ENCODE measurements at places on chromosomes 5 and 9. TPM values are rescaled to one million over a fixed set of nuclear protein-coding genes. Genes with fewer than 3 reads are reported as not detected.

The TLR4 gene
- not detected for total RNA-seq

The ELAVL2 gene
- 6.1 TPM for total RNA-seq

The OMD gene
- total RNA-seq, result not detected

The IL7R gene
- 0.61 TPM for total RNA-seq

The PCDHAC2 gene
- total RNA-seq, result 0.49 TPM

The TRIM36 gene
- total RNA-seq, result 17.3 TPM

DNA sequence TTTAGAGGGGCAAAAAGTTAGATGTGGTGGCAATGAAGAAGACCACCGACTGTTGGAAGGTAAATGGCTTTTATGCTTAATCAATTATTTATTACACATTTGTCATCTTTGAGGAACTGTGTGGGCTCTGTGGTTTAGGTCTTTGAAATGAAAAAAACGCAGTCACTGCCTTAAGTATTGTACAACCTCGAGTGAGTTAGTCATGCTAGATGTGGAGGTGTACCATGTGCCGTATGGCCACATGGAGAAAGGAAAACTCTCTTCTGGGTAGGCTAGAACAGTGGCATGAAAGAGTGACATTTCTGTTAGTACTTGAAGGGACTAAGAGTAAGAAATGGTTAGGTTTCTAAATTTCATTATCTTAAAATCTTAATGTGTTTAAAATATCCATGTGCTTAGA lies 166.1 kb downstream of the HACD4 start:
- DNase-seq, result no peak
- no peak overlapping the region for H3K4me3 ChIP-seq
- H3K4me1 ChIP-seq, result peaks cover 4% of the 10 kb centered on the region
- peaks cover 4% of the 10 kb centered on the region for H3K36me3 ChIP-seq

DNA sequence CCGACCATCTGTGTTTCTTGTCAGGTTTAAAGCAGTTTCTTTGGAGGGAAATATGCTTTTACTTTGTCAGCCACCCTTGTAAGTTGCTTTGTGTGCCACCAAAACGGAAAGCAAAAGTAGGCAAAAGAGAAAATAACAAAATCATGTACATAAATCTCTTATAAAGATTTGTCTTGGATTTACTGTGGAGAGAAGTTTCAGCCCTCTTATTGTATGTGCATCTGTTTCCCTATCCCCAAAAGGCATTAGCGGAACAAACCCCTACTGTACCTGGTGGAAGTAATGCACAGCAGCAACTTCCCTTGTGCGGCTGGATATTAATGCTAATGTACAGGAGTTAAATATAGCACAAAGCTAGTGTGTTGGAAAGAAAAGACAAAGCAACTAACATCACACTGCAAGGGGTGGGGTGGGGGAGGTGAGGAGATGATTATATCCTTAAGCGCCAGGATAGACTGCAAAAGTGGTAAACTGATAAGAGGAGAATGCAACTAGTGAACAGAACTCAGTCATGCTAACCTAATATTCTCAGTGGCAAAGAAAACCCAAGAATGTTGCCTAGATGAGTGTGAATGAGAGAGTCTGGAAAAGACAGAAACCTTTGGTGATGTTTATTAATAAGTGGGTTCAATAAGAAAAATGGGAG lies 396.5 kb upstream of the MEF2C start:
- peaks cover 51% of the 10 kb centered on the region for H3K27me3 ChIP-seq
- no peak for DNase-seq
- no peak overlapping the region for H3K27ac ChIP-seq
- peak overlapping the region; percentile 4 for H3K4me3 ChIP-seq

DNA sequence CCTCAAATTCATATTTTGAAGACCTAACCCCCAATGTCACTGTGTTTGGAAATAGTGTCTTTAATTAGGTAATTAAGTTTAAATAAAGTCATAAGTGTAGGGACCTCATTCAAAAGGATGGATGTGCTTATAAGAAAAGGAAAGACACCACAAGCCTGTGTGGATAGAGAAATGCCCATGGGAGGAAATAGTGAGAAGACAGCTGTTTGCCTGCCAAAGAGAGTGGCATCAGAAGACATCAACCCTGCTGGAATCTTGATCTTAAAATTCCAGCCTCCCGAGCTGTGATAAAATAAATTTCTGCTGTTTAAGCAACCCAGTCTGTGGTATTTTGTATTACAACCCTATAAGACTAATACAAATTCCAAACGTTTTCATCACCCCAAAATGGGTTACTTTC lies 1867.9 kb upstream of the NUDT12 start:
- H3K27me3 ChIP-seq, result no peaks in the 10 kb centered on the region
- no peaks in the 10 kb centered on the region for H3K36me3 ChIP-seq
- no peak for DNase-seq
- H3K4me3 ChIP-seq, result no peak overlapping the region
- no peaks in the 10 kb centered on the region for H3K4me1 ChIP-seq

DNA sequence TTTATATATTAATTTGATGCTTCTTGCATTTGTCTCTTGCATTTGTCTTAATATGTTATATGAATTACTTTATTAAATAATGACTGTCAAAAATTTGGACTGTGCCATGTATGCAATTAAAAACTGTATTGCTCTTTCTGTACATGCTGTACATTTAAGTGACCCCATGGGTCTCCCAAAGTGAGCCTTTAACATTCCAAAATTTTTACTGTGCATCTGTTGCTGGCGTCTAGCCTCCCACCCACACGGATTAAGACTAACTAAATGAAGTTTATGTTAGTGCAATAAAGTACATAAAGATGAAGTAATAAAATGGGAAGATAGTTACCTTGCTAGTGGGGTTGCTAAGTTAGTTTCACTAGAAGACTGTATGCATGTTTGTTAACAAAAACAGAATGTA lies 48.5 kb downstream of the ADAMTS19 start:
- H3K4me1 ChIP-seq, result no peaks in the 10 kb centered on the region
- H3K27ac ChIP-seq, result no peak overlapping the region
- no peaks in the 10 kb centered on the region for H3K27me3 ChIP-seq
- no peak for DNase-seq
- no peaks in the 10 kb centered on the region for H3K36me3 ChIP-seq

GRCh38 chr5:134174841-134175839 lies 1.6 kb downstream of the SKP1 start:
- peaks cover 36% of the 10 kb centered on the region for H3K36me3 ChIP-seq
- H3K4me1 ChIP-seq, result no peaks in the 10 kb centered on the region
- peak overlapping the region; percentile 99 for H3K27ac ChIP-seq
- H3K4me3 ChIP-seq, result peak overlapping the region; percentile 98
- H3K27me3 ChIP-seq, result no peaks in the 10 kb centered on the region
- DNase-seq, result no peak

DNA sequence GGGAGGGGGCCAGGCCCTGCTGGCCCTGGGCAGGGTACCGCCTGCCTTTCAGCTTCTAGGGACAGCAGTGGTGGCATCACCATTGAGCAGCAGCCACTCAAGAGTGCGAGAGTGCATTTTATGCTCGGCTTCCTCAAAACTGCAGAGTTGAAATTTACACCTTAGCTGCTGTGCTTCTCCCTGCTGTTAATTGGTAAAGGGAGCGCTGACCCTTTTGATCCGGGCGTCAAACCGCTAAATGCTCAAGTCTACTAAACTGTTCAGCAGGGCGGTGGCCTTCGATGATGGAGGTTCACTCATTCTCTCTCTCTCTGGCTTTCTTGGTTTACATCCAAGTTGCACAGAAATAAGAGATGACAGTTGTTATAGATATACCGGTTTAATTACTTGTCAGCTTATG lies 368.6 kb upstream of the IRX2 start:
- H3K27me3 ChIP-seq, result peaks cover 15% of the 10 kb centered on the region
- no peaks in the 10 kb centered on the region for H3K36me3 ChIP-seq
- no peak overlapping the region for H3K4me3 ChIP-seq
- DNase-seq, result no peak
- H3K4me1 ChIP-seq, result peaks cover 41% of the 10 kb centered on the region

GRCh38 chr9:94445863-94446262 lies 109.0 kb upstream of the PCAT7 start:
- H3K27me3 ChIP-seq, result no peaks in the 10 kb centered on the region
- no peak overlapping the region for H3K4me3 ChIP-seq
- H3K36me3 ChIP-seq, result peaks cover 84% of the 10 kb centered on the region
- peaks cover 8% of the 10 kb centered on the region for H3K4me1 ChIP-seq
- H3K27ac ChIP-seq, result no peak overlapping the region

- no peak overlapping the region for H3K27ac ChIP-seq
- H3K27me3 ChIP-seq, result no peaks in the 10 kb centered on the region
- H3K4me3 ChIP-seq, result no peak overlapping the region
- DNase-seq, result no peak
- H3K36me3 ChIP-seq, result no peaks in the 10 kb centered on the region
Measured at GRCh38 chr5:143653766-143654282, 158.1 kb upstream of the HMHB1 start.

DNA sequence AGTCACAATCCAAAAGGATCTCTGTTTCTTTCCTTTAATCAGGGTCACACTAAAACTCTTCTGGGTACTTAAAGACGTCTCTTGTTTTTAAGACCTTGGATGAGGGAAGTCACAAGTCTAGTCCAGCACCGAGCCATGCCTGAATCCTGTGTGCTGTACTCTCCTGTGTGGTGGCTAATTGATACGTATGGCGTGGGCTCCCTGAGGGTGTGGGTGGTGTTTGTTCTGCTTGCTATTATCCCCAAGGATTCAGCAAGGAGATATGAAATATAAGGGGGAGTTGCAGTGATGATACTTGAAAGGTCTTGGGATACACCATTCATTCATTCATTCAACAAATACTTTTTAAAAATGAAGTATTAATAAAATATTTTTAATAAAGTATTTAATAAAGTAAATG lies 128.3 kb downstream of the ARHGEF28 start:
- no peaks in the 10 kb centered on the region for H3K36me3 ChIP-seq
- no peaks in the 10 kb centered on the region for H3K4me1 ChIP-seq
- H3K4me3 ChIP-seq, result no peak overlapping the region
- H3K27ac ChIP-seq, result no peak overlapping the region
- DNase-seq, result no peak

DNA sequence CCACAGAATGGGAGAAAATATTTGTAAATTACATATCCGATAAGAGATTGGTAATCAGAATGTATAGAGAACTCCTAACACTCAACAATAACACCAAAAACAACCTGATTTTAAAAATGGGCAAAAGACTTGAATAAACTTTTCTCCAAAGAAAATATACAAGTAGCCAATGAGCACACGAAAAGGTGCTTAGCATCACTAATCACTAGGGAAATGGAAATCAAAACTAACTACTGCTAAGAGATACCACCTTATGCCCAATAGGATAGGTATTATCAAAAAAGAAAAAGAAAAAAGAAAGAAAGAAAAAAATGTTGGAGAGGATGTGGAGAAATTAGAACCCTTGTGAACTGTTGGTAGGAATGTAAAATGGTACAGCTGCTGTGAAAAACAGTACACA lies 212.1 kb downstream of the TLR4 start:
- no peaks in the 10 kb centered on the region for H3K4me1 ChIP-seq
- no peaks in the 10 kb centered on the region for H3K36me3 ChIP-seq
- H3K27ac ChIP-seq, result no peak overlapping the region
- H3K4me3 ChIP-seq, result no peak overlapping the region
- H3K27me3 ChIP-seq, result no peaks in the 10 kb centered on the region
- no peak for DNase-seq

GRCh38 chr9:90979639-90980038 lies 178.0 kb downstream of the SYK start:
- H3K4me3 ChIP-seq, result no peak overlapping the region
- no peak for DNase-seq
- H3K4me1 ChIP-seq, result peaks cover 17% of the 10 kb centered on the region

- H3K4me3 ChIP-seq, result peak overlapping the region; percentile 79
- H3K4me1 ChIP-seq, result no peaks in the 10 kb centered on the region
- peaks cover 53% of the 10 kb centered on the region for H3K27me3 ChIP-seq
- no peaks in the 10 kb centered on the region for H3K36me3 ChIP-seq
Measured at GRCh38 chr9:132241840-132242620, 80.2 kb downstream of the NTNG2 start.

DNA sequence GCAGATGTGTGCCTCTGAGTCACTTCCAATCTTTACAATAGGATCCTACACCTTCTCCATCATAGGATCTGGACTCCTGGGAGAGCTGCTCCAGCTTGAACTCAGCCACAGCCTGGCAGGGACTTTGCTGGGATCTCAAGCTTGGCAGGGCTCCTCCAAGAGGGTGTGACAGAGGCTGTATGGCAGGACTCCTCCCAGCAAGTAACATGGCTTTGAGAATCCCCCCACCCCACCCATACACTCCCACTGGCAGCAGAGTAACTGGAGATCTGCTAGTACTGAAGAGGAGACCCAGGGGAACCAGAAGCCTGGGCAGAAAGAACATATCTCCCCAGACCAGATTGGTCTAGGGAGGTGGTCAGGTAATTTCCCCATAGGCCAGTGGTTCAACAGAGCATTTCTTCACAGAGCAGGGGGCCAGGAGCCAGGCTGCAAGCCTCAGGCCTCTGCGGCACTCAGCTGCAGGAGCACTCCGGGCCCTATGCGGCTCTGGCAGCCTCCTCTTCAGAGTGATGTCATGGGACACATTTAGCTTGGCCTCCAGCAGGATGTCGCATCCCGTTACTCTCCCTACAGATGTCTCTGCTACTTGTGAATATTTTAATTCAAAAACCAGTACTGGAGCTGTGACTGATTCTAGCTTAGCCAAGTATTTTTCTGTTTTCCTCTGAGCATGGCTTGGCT lies 1.7 kb upstream of the ACSL6 start:
- no peak for DNase-seq
- H3K27ac ChIP-seq, result no peak overlapping the region
- H3K36me3 ChIP-seq, result no peaks in the 10 kb centered on the region

DNA sequence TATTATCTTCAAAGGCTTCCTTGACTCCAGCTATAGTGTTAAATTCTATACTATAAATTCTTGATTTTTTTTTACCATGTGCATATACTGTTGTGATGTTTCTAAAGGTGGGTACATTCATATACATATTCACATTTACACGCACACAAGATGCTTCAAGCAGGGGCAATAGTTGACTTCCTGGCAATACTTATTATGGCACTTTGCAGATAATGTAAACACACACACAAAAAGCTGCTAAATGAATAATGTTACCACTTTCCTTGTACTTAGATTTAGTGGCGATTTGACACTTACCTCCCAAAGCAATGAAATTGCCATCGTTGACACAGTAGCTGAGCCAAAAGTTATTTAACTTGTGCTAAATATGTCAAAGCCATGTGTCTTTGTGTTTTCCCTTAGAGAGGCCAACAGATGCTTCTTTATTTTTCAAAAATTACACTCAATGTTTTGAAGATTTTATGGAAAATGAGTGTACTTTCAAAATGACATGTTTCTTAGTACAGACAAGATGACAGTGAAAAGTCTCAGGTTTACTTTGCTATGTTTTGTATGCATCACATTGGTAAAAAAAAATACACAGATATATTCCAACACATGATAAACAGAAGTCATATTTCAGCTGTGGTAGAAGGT lies 12.2 kb upstream of the ERAP2 start:
- H3K27me3 ChIP-seq, result no peaks in the 10 kb centered on the region
- no peaks in the 10 kb centered on the region for H3K4me1 ChIP-seq
- no peak overlapping the region for H3K4me3 ChIP-seq
- no peak for DNase-seq
- H3K36me3 ChIP-seq, result no peaks in the 10 kb centered on the region
